ENCODE measurements at places on chromosomes 12 and 14.

- no peak for DNase-seq
Observed at GRCh38 chr12:87931812-87932211, 97.4 kb downstream of the C12orf50 start.

DNA sequence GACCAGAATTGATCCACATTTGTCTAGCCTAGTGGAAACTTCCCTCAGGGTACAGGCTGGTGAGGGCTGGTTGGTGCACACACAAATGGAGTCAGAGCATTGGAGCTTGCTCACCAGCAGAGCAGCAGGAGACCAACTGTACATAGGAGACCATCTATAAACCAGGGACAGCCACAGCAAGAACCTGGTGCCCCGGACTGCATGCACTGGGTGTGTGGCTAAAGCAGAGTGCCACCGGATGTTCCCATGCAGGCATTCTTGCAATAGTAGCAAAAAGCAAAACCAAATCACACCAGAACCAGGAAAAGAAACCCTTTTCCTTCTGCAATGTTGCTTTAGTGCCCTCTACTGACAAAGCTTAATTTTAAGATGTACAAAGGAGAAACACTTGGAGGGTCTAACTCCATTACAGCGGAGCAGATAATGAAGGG lies 136.4 kb downstream of the MDGA2 start:
- DNase-seq, result no peak

DNA sequence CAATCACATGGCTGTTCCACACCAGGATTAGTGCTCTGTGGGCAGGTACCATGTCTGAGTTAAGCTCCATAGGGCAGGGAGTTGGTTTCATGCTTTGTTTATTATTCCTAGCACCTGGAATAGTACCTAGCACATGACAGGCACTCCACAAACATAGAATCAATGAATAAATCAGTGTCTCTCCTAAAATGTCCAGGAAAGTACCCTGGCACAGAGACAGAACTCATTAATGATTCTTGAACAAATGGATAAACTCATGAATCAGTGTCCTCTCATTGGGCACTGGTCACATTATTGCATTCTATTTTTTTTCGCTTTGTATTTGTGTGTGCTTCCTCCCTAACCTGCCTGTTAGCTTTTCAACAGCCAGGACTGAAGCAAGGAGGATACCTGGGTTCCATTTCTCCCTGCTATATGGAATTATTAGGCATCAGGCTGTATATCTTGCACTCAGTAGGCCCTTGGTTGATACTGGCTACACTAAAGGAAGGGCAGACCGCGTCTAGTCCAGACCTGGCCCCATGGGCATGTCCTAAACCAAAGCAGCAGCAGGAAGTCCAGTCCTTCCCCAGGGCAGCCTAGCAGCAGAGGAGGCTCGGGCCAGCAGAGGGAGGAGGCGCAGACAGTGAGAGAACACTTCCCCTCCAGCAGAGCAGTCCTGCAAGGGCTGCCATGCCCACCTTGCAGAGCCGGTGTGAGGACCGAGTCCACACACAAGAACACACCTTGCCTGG lies 18.4 kb downstream of the HDAC7 start:
- no peak for DNase-seq

GRCh38 chr12:132291402-132292175 lies 37.8 kb downstream of the GALNT9 start:
- no peak for DNase-seq

GRCh38 chr12:47885012-47885501 lies 19.7 kb downstream of the VDR start:
- DNase-seq, result no peak

DNA sequence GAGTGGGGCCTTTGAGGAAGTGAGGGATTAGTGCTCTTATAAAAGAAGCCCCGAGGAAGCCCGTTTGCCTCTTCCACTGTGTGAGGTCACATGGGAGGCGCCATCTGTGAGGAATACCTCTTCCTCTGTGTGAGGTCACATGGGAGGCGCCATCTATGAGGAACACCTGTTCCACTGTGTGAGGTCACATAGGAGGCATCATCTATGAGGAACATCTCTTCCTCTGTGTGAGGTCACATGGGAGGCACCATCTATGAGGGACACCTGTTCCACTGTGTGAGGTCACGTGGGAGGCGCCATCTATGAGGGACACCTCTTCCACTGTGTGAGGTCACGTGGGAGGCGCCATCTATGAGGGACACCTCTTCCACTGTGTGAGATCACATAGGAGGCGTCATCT lies 69.7 kb downstream of the SLC24A4 start:
- no peak for DNase-seq

- no peak for DNase-seq
Observed at GRCh38 chr14:35419429-35419841, 14.9 kb upstream of the NFKBIA start.

GRCh38 chr14:88995437-88996198 lies 171.2 kb downstream of the TTC8 start:
- no peak for DNase-seq

- DNase-seq, result no peak
Observed at GRCh38 chr12:9108504-9109212, 7.1 kb downstream of the A2M start.

GRCh38 chr12:95736631-95737030 lies 53.9 kb downstream of the NTN4 start:
- DNase-seq, result no peak

GRCh38 chr12:68495336-68496070 lies 115.2 kb upstream of the RAP1B start:
- peak; percentile 32 for DNase-seq

- peak; percentile 8 for DNase-seq
Observed at GRCh38 chr12:58537278-58537677, 383.0 kb downstream of the LRIG3 start.

DNA sequence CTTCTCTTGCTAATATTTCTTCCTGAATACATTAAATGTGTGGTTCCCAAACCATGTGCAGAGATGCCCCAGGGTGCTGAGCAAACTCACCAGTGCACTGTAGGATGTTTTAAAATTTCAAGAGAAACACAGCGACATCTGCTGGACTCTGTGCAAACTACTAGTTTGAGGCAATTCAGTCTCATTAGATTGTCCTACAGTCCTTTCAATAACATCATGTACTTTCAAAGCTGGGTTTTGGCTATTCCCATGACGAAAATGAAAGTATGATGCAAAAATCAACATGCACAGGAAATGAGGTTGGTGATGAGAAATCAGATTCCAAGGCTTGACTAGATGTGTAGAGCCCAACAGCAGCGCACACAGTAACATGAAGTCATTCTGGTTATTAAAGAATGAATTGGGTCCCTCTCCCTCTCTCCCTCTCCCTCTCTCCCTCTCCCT lies 66.3 kb downstream of the CLIP1 start:
- peak; percentile 25 for DNase-seq

DNA sequence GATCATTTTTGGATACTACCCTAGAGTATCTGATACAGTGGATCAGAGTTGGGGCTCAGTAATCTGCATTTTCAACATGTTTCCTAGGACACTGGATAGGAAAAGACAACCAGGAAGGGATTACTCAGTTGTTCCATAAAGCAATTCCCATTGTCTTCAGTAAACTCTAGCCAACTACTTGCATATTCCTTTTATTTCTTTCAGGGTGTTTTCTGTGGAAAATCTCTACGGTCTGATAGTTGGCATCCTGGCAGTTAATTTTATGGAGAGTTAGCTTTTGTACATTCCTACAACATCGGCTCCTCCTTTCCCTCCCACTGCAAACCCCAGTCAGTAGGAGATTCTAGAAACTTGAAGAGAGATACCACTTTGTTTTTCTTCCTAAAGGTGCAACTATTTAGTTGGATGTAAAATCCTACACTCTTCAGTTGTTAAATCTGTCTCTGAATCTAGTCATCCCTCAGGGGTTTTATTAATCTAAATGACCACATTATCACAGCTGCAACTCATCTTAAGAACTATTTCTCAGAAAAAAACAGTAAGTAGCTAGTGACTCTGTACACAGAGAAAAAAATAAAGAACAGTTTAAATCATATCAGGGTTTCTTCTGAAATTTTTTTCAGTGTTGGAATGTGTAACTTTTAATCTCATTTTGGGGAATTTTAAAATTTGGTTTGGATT lies 103.9 kb downstream of the PDE3A start:
- DNase-seq, result peak; percentile 38

DNA sequence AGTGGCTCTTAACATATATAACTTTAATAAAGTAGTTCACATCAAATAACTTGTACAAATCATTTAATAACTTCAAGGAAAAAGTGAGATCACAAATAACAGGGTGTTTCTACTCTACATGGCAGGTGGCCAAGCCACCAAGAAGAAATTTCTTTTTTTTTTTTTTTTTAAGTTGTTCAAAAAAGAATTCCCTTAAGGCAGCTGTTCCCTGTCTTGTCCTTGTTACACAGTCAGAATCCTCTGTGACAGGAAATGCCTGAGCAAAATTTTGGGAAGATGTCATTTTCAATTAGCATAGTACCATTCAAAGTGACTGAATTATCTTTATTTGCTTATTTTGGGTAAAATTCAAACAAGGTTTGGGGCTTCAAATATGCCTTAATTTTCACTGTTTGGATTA lies 79.4 kb downstream of the LIN7A start:
- peak; percentile 22 for DNase-seq

- DNase-seq, result no peak
Observed at GRCh38 chr12:26295001-26295400, 99.6 kb downstream of the SSPN start.

GRCh38 chr12:64944966-64945365 lies 120.5 kb downstream of the TBC1D30 start:
- no peak for DNase-seq

DNA sequence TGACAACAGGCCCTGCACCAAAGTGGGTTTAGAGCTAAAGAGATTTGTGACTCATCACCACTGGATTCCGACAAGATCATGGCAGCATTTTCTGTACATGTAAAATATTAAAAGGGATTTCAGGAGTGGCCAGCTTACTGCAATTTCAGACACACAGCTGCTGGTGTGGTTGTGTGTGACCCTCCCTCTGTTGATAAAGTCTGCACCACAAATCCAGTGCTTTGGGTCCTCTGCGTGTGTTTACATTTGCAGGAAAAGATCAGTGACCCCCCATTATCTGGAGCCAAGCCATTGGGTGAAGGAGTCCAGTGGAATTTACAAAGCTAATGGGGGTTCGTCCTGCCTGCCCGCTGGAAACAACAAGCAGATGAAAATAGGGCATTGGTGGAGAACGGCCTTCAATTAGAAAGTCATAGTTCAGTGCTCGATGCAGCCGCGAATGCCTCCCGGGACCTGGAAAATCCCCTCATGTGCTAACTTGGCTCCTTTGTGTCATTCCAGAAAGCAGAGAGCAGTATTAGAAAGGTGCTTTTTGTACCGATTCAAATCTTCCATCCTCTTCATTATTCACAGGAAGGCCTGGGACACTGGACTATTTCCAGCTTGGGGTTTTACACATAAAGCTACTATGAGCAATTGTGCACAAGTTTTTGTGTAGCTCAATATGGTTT lies 188.5 kb upstream of the TMEM132C start:
- no peak for DNase-seq

- no peak for DNase-seq
Observed at GRCh38 chr12:6091786-6092566, 32.5 kb downstream of the VWF start.

DNA sequence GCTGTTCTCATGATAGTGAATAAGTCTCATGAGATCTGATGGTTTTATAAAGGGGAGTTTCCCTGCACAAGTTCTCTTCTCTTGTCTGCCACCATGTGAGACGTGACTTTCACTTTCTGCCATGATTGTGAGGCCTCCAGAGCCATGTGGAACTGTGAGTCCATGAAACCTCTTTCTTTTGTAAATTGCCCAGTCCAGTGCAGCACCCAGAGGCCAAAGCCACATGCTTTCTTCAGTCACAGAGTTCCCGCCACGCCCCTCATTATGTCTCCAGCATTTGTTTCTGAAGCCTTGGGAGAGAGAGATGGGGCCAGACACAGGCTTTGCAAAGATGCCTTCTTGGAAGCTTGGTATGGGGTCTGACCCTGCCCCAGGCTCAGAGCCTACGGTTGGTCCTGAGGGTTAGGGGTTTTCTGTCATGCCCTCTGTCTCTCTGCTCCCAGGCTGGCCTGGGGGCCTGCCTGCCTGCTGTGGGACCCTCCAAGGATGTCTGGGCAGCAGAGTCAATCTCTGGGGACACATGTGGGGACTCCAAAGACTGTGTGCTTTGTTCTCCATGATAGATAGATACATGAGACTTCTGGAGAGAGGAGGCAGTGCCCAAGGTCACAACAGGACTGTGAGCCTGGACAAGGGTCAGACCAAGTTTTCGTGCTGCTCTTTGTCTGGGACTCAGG lies 114.1 kb upstream of the PRMT8 start:
- no peak for DNase-seq

GRCh38 chr14:94342334-94342934 lies 19.3 kb upstream of the SERPINA6 start:
- peak; percentile 97 for DNase-seq

DNA sequence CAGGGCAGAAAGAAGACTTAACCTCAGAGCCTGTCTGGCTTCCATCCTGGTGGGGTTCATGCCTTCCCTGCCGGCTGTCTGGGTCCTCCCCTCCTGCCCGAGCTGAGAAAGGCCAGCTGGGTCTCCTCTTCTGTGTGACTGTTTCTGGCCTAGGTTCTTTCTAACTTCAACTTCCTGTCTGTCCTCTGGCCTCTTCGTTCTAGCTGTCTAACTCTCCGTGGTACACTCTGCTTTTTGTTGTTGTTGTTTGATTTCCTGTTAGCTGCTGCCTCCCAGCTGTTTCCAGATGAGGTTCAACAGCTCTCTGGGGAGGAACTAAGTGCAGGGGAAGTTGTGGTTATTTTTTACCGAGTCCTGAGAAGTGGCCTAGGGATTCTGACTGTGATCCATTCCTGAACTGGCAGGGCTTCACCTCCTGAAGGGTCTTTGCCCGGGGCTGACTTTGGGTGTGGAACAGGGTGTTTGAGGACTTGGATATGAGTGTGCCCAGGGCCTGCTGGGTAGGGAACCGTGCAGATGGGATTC lies 3.2 kb downstream of the MLXIP start:
- DNase-seq, result peak; percentile 91

DNA sequence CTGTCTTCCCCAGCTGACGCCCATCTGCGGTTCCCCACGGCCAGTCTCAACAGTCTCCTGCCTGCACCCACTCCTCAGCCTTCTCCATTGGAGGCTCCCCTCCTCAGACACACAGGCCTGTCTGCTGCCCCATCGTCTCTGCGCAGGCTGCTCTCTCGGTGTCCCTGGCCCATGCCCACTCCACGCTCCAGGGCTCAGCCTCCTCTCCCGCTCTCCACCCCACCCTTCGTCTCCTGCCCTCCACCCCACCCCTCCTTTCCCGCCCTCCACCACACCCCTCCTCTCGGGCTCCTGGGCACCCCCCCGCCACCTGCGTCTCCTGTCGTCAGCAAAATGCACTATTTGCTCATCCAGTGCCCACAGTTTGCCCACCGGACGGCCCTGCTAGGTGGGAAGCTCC lies 119.6 kb upstream of the DIO3 start:
- no peak for DNase-seq

GRCh38 chr14:89212386-89213235 lies 204.4 kb downstream of the FOXN3 start:
- DNase-seq, result no peak

- DNase-seq, result peak; percentile 95
Observed at GRCh38 chr12:124369055-124369826, 74.3 kb downstream of the RFLNA start.

Measured in lung (tissue), 17 donors.